GM03348 (cell line): ENCODE measurements at places on chromosomes 2 and 18.
A peak's percentile ranks its signal among the peaks of the same experiment; 100 is the strongest.

DNA sequence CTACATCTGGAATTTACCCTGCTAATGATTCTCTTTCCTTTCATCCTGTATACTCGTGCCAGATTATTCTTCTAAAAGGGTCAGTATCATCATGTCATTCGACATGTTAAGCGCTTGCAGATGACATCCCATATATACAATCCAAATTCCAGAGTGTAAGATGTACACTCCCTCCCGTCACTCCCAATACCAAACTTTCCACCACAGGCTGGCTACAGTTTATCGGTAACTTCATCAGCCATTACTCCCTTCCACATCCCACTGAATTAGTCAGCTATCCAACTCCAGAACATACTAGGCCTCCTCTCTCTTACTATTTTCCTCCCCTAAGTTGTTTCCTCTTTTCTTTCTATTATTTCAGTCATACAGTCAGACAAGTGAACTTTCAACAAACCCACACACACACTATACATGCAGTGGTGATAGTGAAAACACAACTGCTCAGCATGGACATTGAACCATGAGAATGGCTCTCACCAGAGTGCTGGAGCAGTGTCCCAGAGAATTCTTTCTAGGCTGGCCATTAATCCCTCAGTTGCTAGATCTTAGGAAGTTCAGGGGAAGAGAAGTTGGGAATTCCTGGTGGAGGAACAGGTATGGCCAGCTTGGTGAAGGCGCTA is 10.6 kb upstream of the NMI start:
- DNase-seq, result peak; percentile 28

- no peak for DNase-seq
These were observed 38.3 kb downstream of the LRRFIP1 start for GRCh38 chr2:237665713-237666143.

DNA sequence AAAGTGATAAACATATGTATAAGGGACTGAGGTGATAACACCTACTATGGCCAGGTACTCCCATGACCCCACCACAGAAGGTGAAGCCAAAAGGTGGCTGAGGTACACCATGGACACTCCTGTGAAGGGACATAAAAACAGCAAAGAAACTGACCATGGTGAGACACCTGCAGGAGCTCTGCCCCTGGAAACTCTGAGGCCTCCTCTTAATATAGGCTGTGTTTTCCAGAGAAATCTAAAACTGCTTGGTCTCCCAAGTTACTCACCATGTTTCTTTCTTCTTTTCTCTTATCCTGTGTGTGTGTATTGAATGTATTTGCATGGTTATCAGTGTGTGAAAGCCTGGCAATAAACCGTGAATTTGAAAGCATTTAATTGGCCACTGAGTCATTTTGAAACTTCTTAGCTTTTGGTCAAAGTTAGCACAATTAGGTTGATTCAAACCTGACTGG is 739.3 kb upstream of the GCFC2 start:
- DNase-seq, result no peak

DNA sequence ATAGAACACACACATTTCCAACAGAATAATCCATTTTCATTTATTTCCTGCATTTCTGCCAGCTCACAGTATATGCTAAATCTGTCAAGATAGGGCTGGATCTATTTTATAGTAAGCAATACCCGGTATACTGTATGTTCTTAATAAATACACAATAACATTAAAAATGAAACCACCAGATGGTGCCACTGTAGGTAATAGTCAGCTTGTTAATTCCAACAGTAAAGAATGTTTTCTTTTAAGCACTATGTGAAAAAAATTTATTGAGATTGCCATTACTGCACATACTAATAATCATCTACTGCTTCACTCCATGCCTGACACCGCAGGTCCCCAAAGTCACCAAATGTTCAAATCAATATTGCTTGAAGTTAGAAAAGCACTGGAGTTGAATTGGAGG is 131.5 kb upstream of the PGAP1 start:
- no peak for DNase-seq

GRCh38 chr18:36560187-36560586 is 262.7 kb downstream of the FHOD3 start:
- DNase-seq, result no peak

DNA sequence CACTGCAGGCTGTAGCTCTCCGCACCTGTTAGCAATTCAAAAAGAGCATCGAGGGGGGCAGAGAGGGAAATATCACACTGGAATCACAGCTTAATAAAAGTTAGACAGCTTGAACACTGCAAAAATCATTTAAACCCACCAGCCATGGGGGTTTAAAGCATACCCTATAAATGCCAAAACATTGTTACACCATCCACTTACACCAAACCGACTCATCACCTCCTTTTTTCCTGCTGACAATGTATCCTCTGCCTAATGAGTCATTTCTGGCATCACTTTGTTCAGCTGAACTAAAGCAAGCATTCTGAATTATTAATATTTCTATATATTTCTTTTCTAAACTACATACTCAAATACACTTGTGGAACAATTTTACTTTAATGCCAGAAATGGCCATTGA is 21.6 kb downstream of the MC4R start:
- DNase-seq, result no peak

DNA sequence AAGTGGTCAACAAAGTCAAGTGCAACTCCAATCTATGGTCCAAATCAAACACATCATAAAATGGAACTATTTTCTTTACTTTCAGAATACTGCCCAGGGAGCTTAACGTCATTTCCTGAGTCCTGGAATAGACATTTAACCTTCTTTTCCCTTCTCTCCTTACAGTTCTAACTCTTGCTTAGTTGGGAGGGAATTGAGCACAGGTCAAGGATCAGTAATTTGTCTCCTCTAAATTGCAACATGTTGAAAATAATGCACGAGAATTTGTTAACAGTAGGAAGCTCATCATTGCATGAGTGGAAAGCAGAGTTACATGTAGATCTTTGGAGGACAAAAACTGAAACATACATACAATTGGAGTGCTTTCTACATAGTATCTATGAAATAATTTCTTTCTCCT is 87.7 kb downstream of the MEP1B start:
- DNase-seq, result no peak

DNA sequence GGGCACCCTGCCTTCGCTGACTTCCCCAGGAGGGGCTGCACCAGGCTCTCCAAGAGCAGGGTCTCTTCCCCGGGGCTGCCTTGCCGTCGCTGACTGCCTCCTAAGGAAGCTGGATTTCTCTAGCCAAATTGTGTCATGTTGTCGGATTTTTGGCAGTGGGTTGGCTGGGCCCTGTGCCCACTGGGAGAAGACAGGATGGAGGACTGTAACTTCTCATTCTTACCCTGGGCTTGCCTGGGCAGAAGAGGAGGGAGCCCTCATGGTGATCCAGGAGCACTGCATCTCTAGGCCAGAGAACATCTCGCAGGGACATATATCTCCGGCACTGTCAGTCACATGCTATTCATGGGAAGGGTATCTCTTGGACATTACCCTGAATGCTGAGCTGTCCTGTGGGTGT is 6.3 kb downstream of the MYO7B start:
- peak; percentile 33 for DNase-seq
